Non-pigmented ciliary epithelial cell (primary cell): ENCODE measurements at places on chromosomes 1 and 21.

GRCh38 chr21:40141621-40142020, 274.4 kb downstream of the PCP4 start:
- DNase-seq = no peak

DNA sequence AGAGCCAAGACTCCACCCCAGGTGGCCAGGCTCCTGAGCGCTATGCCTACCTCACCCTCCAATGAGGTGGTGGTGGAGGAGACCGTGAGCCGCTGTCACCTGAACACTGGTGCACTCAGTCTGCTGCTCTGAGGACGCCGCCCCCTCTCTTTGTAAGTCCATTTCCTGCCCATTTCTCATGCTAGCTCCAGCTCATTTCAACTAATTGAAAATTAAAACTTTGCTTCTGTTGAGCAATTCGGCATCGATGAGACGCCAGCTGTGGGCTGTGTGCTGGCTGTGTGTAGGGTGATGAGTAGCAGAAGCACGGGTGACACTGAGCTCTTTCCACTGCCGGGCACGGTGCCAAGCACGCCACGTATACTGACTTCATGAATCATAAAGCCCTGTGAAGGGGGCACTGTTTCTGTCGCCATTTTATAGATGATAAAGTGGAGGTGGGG, 11.2 kb downstream of the TNFRSF1B start:
- peak; percentile 70 for DNase-seq

GRCh38 chr1:57124170-57124569, 158.4 kb upstream of the C8B start:
- DNase-seq = no peak

- DNase-seq = no peak
Measured at GRCh38 chr1:92065042-92065441, 10.2 kb downstream of the SETSIP start.

- no peak for DNase-seq
Measured at GRCh38 chr1:27106561-27107323, 48.2 kb downstream of the SLC9A1 start.

DNA sequence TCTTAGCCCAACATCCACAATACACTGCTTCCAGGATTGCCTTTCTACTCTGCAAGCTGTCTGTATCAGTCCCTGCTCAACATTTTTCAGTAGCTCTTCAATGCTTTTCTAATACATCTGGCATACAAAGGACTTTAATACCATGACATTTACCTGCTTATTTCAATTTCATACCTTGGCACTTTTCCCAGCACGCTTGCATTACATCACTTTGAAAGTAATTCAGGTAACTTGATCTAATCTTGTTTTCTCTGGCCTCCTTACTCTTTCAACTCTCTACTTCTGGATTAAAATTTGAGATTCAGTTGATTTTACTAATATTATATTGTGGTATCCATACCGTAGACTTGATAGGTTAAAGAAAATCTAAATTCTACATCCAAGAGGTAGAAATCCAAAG, 103.0 kb downstream of the PTGS2 start:
- no peak for DNase-seq

GRCh38 chr1:22283596-22283995, 140.7 kb upstream of the WNT4 start:
- no peak for DNase-seq

DNA sequence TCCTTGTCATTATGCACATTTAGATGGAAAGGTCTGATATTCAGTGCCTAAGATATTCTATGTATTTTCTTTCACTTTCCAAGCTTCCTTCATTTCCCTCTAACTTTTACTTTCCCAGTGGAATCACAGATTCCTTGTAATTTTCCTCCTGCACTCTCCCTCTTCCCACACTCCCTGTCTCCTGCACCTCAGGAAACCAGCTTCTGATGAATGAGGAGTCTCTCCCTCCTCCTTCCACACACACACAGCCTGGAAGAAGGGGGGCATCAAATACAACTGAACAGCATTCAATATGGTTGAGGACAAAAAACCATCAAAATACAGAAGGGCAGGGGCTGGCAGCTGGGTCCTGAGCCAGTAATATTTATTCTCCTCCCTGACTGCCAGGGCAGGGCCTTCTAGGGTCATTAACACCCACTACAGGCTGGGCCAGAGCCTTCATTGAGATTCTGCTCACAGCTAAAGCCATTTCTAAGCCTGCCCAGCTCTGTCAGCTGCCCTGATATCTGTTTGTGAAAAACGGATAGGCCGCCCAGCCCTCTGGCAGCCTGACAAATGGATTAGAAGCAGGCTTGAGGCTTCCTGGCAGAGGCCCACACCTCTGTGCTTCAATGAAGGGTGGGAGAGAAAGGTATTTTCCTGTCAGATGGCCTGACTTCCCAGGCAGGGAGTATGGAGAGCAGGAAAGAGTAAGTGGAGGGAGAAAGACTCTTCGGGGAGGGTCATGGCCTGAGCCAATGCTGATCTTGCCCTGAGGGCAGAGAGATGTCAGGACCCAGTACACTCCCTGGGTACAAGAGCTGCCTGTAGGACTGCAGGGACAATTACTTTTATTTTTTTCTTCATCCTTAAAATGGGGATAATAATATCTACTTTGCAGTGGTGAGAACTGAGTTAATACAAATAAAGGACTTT, 138.9 kb upstream of the SPATA6 start:
- no peak for DNase-seq
